Fibroblast of mammary gland (primary cell): ENCODE measurements at places on chromosomes 5 and 9.

GRCh38 chr5:7185742-7186141, 210.2 kb upstream of the ADCY2 start:
- DNase-seq = no peak

DNA sequence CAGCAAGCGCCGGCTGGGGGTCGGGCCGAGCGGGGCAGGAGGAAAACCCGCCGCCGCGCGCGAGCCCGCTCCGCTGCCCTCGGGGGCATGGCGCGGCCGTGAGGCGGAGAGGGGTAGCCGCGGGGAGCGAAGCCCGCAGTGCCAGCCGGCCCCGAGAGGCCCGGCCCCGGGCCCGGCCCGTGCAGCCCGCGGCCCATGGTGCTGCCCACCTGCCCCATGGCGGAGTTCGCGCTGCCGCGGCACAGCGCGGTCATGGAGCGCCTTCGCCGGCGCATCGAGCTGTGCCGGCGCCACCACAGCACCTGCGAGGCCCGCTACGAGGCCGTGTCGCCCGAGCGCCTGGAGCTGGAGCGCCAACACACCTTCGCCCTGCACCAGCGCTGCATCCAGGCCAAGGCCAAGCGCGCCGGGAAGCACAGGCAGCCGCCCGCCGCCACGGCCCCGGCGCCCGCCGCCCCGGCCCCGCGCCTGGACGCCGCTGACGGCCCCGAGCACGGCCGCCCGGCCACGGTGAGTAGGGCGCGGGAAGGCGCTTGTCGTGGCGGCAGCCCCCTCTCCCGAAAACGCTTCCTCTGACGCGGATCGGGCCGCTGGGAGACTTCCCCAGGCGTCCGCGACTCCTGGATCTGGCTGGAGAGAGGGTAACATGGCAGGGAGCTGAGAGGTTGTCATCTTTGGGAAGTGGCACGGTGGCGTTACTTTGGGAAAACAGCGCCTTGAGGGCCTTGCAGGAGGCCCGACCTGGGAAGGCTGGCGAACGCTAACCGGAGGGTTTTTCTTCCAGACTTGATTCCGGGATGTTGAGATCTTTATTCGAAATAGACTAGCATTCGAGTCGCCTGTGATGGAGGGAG, 523 bp downstream of the MAML1 start:
- DNase-seq = peak; percentile 30

DNA sequence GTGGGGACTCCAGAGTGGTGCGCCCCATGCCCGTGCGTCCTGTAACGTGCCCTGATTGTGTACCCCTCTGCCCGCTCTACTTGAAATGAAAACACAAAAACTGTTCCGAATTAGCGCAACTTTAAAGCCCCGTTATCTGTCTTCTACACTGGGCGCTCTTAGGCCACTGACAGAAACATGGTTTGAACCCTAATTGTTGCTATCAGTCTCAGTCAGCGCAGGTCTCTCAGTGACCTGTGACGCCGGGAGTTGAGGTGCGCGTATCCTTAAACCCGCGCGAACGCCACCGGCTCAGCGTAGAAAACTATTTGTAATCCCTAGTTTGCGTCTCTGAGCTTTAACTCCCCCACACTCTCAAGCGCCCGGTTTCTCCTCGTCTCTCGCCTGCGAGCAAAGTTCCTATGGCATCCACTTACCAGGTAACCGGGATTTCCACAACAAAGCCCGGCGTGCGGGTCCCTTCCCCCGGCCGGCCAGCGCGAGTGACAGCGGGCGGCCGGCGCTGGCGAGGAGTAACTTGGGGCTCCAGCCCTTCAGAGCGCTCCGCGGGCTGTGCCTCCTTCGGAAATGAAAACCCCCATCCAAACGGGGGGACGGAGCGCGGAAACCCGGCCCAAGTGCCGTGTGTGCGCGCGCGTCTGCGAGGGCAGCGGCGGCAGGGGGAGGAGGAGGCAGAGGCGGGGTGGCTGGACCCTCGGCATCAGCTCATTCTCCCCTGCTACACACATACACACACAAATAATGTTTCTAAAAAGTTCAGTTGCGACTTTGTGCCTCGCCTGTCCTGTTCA, 668 bp downstream of the GLIS3 start:
- peak; percentile 49 for DNase-seq

GRCh38 chr9:14722391-14723035, at the start of gene CER1:
Gene CER1 (minus strand): TSS chr9:14722733. CDS start chr9:14722672, 61 bp downstream.
- no peak for DNase-seq

DNA sequence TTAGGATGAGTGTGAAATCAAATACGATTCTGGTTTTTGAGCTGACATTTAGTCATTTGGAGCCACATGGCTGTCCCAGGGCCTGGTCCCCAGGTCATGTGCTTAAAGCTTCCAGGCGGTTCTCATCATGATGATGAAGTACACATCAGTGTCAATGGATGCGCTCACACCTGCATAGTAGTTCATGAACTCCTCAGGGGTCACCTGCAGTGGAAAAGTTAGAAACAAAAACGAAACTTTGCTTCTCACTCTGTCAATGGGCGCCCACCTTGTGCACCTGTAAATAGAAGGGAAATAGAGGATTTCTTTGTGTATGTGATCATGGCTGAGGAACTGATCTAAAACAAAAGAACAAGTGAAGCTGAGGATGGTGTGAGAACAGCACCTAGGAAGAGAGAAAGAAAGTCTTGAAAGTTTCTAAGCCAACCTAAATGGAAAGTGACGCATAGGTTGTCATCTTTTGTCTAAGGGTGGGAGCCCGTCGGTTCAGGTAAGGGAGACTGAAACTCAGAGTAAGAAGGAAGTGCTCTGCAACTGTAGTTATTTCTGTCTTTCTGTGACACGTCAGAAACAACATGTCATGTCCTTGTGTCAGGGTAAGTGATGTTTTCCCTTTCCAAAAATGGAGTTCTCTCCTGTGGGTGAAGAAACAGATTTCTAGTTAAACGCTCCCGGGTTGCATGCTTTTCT, 33.8 kb downstream of the CAPSL start:
- no peak for DNase-seq

GRCh38 chr5:135993335-135993879, 35.4 kb upstream of the TGFBI start:
- DNase-seq = peak; percentile 61

DNA sequence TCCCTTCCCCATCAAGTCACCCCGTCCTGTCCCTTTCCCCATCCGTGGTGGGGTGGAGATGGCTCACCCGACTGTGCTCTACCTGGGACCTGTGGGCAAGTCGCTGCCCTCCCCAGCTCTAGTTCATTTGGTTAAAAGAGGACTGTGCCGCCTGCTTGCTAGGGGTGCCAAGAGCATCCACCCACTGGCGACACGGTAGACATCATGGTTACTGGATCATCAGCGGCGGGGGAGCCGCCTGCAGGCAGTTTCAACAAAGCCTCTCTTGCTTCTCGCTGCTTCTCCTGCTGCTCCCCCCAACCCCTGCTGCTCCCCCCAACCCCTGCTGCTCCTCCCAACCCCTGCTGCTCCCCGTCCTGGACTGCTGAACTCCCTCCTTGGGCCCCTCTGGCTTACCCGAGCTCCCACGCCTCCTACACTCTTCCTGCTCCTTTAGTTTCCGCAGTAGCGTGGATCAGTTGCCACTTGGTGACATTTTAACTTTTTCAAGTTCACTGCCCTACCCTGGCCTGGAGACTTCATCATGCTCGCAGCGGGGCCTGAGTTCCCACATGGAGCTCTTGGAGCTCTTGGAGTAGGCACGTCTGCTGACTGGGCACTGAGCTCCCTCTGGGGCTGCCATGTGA, 22.0 kb upstream of the SCGB3A1 start:
- DNase-seq = no peak

DNA sequence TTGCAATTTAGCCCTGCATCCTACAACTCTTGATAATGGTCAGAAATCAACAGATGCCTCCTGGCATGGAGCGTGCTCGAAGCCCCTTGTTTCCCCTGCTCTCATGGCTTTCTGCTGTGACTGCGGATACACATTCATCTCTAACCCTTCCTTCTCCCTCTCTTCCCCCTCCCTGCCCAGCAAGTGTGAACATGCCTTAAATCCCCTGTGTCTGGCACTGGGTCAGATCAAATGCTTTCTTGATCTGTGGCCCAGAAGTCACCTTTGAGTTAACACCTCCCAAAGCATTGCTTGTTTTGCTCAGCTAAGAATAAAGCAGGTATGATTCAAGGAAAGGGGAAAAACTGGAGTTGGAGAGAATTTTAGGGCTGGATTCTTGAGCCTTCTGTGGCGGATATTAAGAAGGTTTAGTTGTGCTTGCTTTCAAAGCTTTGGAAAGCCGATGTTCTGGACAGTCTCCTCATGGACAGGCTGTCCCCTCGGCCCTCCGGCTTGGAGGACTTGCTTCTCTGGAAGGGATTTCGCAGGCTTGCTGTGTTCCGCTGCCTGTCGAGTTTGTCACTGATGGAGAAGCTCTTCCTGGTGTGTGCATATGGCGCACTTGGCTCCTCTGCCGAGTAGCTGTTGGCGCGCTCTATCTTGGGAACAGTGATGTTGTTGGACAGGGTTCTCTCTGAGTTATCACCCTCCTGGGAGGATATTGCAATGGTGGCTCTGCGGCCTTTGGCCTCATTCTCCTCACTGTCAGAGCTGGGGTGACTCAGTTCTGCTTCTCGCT, 121.3 kb upstream of the KLF9 start:
- no peak for DNase-seq

DNA sequence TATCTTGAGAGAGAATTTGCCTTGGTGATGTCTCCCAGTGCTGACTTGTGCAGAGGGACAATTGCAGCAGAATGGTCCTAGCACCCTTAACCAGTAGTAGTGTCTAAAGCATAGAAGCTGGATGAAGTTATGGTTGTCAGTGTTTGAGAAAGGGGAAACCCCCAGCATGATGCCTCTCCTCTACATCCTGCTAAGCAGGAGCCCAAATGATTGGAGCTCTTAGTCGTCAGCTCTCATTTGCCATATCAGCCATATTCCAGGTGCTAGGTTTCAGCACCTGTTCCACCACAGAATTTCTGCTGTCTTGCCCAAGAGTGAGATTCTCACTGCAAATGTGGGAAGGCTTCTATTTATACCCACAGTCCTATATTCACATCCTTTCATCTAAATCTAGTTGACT, 43.7 kb upstream of the RFX3 start:
- DNase-seq = no peak

GRCh38 chr5:175487514-175488222, 9.3 kb downstream of the SFXN1 start:
- DNase-seq = no peak

DNA sequence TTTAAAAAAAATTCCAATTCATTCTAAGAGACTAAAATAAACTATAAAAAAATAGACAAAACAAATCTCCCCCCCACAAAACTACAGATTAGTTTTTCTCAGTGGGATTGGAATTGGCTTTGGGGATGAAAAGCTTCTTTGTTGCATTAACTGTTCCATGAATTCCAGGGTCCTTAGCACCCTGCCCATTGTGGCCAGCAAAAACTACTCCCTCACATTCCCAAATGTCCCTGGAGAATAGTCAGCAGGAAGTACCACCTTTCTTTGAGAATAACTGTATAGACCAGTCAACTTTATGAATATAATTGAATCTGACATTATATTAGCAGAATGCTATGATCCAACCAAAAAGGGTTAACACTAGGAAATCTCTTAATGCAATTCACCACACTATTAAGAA, 147.9 kb downstream of the LPAR1 start:
- no peak for DNase-seq

DNA sequence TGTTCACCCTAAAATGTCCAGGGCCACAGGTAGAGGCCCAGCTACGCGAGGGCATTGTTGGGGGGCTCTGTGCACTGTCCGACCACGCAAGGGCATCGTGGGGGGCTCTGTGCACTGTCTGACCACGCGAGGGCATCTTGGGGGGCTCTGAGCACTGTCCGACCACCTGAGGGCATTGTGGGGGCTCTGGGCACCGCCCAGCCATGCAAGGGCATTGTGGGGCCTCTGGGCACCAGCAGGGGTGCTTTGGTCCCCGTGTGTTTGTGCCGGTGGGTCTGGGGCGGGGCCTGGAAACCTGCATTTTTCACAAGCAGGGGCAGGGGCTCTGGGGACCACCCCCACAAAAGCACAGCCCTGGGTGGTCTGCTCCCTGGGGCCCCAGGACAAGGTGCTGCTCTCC, 41.5 kb upstream of the RXRA start:
- DNase-seq = no peak

DNA sequence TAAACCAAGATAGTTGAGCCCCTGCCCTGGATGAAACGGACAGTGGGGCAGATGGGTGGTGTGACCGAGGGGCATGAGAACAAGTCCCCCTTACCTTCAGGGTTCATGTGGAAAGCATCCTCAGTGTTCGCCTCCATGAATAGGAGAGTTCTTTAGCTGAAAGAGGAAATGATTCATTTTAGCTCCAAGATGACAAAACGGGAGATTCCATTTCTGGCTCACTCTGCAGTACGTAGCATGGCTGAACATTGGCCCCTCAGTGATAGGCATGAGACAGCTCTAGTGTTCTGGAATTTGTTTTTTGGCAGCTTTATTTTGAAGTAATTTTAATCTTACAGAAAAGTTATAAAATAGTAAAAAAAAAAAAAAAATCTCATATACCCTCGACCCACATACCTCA, 70.2 kb upstream of the AGXT2 start:
- peak; percentile 80 for DNase-seq

GRCh38 chr9:4333231-4333740, 33.4 kb upstream of the GLIS3 start:
- peak; percentile 57 for DNase-seq

- no peak for DNase-seq
Measured at GRCh38 chr9:36888551-36888950, 145.5 kb downstream of the PAX5 start.

- no peak for DNase-seq
Measured at GRCh38 chr5:41277476-41278245, 64.3 kb upstream of the C6 start.

DNA sequence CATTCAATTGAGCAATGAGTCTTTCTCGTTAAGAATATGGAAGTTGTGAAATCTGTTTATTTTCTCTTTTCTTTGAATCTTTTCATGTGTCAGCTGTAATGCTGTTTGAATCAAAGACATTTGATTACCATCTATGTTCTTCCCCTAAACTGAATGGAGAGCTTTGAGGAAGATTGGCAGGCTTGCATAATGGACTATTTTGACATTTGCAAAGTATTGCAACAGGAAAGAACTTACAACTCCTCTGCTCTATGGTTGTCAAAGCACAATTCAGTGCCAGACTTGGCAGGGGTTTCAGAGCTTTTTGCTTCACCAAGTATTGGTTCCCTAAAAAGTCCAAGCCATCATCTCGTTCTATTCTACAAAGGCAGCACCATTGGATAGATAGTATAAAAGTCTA, 549.0 kb upstream of the NUDT12 start:
- no peak for DNase-seq

DNA sequence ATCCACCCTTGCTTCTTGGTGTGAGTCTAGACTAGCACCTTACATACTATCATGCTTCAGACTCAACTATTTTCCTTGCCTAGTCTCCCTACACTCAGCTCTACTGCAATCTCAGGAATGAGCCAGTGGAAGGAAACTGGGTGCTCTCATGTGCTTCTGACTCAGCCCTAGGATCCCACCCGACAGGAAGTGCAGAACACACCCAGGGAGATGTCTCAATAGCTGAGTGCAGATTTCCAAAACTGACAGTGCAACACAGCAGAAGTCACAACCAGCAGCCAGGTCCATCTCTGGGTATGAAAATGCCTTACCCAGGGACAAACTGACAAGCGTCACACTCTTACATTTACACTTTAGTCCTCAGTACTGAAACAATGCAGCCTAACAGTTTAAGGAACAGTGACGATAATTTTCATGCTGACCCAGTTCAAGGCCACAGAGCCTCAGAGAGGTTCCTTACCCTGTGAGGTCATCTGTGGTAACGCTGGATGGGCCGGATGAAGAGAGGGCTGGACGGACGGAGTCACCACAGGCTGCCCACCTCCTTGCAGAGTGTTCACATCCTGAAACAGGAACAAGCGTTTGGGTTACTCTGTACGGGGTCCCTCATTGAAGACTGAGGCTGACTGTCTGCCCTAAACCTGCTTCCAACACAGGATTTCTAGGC, 33.0 kb downstream of the FKBP15 start:
- peak; percentile 95 for DNase-seq

- no peak for DNase-seq
Measured at GRCh38 chr5:108437425-108437824, 55.5 kb upstream of the FBXL17 start.
